ENCODE measurements at places on chromosomes 11 and 22.

- no peak for DNase-seq
These were observed 19.1 kb downstream of the MUC6 start for GRCh38 chr11:1017269-1018005.

DNA sequence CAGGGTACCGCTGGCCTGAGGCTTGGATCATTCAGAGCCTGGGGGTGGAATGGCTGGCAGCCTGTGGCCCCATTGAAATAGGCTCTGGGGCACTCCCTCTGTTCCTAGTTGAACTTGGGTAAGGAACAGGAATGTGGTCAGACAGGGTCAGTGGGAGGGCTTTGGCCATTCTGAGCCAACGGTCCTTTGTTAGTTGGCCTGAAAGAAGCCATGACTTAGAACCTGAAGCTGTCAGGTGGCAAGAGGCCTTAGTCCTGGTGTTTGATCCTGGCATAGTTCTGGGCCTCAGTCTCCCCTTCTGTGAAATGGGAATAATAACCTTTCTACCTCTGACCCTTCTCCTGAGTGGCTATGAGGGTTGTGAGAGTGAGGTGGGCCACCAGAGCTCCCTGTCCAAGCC is 8.3 kb downstream of the PGAP2 start:
- DNase-seq: no peak

- DNase-seq: no peak
These were observed 12.5 kb upstream of the CREB3L1 start for GRCh38 chr11:46264976-46265375.

DNA sequence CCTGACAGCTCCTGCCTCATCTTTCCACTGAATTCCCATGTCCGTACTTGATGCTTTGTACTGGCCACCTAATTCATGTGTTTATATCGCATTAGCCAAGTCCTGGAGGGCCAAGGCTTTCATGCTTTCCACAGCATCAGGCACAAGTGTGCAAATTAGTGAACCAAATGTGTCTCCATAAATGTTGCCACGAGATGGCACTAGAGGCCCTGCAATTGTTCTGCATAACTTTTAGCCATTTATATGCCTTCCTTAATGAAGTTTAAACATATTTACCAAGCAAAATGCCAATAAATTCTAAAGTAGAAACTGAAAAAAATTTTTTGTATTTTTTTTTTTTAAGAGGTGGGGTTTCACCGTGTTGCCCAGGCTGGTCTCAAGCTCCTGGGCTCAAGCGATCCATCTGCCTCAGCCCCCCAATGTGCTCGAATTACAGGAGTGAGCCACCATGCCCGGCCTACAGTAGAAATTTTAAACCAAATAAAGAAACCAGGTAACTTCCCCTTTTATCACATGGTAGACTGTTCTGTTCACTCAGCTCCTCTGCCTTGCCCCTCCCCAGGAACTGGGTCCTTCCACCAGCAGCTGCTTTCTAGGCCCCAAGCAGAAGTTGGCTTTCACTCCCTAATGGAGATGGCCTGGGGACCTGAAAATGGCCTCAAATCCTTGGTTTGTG is 20.8 kb upstream of the IL18BP start:
- no peak for DNase-seq

- no peak for DNase-seq
These were observed 146.2 kb upstream of the RASSF10 start for GRCh38 chr11:12862696-12863469.

DNA sequence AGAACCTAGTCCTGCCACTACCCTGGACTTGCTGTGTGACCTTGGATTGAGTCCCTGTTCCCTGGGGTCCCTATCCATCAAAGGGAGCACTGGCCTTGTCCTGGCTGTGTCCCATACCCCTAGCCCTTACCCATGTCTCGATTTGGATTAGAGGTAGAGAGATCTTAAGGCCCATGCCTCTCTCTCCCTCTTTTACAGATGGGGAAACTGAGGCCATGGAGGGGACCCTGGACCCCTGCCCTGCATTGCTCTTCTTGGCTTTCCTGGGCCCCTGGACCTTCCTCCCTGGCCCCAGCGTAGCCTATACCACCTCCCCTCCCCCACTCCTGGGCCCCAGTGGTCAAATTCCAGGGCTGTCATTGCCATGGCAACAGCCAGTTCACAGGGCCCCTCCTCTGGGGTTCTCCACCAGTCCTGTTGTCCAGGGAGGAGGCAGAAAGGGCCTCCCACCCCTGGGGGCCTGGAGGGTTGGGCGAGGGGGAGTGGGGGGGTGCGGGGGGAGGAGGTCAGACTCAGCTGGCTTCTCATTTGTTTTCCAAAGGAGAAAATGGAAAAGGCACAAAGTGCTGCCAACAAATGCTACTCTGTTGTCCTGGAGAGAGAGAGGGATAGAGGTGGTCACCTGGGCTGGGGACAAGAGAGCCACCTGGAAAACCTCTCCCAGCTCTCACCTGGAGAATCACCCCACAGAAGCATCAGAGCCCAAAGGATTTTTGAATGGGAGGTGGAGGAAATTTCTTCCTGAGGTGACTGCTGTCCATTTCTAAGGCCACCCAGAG is 23.3 kb downstream of the ARHGEF17 start:
- DNase-seq: no peak

DNA sequence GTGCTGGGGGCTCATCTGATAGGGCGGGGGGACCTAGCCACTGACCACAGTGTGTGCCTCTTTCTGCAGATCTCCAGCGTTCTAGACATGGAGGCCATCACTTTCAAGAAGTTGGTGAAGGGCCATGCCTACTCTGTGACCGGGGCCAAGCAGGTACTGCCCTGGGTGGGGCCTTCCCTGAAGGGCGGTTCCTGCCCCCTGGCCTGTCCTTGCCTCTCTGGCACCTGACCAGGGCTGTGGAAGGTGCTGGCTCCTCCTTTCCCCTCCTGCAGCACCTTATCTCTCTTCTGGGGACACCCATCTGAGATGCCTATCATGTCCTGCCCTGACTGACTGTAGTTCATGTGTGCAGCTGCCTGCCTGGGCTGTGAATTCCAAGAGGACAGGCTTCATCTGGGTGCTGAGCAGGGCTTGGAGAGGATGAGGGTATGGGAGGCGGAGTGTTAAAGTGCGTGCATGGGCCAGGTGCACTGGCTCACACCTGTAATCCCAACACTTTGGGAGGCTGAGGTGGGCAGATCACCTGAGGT is 5.5 kb downstream of the CAPN1 start:
- no peak for DNase-seq

DNA sequence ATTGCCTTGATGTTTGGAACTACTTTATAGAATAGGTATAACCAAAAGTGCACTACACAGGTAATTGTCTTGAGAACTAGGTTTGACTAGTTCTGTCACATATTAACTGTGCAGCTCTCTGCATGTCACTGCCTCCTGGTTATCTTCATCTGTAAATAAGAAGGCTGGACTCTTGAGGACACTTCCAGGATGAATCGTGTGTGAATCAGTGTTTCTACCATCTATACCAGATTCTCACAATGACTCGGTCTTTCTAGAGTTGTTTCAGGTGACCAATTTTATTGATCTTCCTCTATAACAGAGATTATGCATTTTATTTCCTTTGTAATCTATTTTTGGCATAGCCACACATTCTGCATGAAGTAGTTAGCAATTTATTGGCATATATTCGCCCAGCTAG is 1181.0 kb upstream of the TENM4 start:
- DNase-seq: no peak

GRCh38 chr11:6474806-6475500 is 1.2 kb upstream of the TRIM3 start:
- DNase-seq: no peak

DNA sequence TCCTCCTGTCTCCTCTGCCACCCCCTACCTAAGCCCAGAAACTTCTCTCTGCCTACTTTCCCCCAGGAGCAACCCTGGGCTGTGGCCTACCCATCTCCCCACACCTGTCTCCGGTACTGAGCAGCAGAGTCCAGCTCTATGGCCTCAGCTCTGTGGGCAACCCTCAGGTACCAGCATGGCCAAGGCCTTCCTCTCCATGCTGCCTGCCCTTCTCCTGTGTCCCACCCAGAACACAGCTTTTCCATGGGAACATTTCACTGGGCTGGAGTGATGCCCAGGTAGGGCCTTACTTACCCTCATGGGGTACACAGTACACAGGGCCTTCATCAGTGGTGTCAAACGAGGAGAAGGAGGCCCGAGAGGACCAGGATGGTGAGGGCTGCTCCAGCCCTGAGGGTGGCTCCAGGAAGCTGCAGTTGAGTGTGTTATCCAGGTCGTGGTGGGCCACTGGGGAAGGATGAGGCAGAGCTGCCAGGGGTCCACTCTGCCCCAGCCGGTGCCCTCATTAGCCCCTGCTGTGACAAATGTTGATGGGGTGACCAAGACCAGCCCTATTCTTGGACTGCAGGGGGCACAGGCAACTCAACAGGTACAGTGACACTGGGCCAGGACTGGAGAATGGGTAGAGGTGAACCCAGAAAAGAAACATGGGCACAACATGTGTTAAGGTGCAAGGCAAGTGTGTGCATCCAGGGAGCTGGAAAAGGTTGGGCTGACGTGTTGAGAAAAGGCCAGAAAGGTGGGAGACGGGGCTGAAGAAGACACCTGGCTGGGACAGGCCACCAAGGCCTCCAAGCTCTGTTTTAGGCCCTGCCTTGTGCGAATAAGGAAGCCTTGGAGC is 10.3 kb downstream of the SCARF2 start:
- no peak for DNase-seq

DNA sequence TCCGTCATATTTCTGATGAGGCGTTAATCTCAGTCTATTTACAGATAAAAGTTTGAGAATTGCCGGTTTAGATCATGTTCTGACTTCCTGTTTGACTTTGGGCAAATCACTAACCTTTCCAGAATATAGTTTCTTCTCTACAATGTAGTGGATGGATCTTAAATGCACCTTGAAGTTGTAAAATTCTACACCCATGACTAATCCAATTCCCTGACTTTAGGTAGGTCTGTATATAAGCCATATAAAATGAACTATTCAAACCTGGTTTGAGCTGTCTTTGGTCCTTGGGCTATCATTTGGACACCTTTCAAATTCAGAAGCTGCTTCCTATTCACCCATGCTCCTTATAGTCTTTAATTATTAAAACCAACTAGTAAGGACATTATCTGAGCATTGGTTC is 52.2 kb upstream of the BLID start:
- no peak for DNase-seq

GRCh38 chr22:49789289-49790141 is 38.2 kb downstream of the BRD1 start:
- DNase-seq: no peak

DNA sequence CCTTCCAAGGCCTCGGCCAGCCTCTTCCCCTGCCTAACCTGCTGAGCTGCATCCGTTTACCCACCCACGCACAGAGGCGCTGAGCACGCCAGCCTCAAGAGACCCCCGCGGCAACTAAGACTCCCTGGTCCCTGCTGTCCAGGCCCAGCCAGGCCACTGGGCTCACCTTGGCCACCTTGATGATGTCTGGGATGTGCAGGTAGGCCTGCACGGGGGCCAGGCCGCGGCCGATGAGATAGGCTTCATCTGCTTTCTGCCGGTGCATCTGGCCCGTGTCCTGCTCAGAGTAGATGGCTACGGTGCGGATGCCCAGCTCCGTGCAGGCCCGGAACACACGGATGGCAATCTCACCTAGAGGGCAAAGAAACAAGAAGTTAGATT is 14.6 kb downstream of the LRFN4 start:
- DNase-seq: no peak

DNA sequence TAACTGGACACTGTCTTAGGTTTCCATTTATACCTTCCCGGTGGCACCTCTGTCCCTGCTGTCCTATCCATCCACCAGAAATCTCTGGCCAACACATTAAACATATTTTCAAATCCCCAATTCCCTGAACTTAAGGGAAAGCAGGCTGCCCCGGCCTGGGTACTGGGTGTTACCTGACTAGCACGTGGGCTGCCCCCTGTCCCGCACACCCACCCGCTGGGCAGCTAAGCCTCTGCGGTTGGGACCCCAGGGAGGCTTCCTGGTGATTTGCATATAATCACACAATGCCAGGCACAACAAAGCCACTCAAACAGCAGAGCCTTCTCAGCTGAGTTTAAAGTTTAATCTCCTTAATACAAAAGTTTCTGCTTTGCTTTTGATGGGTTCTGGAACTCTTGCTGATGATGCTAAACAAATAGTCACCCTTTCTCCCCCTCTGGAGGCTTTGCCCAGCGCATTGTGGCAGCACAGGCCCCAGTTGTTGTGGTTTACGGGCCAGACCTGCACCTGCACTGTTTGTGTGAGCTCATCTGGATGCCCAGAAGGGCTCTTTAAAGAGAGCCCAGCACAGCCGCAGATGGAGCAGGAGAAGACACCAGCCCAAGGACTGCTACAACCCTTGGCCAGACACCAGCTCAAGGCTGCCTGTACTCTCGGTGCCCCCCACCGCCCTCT is 59.9 kb upstream of the POU2AF1 start:
- no peak for DNase-seq

DNA sequence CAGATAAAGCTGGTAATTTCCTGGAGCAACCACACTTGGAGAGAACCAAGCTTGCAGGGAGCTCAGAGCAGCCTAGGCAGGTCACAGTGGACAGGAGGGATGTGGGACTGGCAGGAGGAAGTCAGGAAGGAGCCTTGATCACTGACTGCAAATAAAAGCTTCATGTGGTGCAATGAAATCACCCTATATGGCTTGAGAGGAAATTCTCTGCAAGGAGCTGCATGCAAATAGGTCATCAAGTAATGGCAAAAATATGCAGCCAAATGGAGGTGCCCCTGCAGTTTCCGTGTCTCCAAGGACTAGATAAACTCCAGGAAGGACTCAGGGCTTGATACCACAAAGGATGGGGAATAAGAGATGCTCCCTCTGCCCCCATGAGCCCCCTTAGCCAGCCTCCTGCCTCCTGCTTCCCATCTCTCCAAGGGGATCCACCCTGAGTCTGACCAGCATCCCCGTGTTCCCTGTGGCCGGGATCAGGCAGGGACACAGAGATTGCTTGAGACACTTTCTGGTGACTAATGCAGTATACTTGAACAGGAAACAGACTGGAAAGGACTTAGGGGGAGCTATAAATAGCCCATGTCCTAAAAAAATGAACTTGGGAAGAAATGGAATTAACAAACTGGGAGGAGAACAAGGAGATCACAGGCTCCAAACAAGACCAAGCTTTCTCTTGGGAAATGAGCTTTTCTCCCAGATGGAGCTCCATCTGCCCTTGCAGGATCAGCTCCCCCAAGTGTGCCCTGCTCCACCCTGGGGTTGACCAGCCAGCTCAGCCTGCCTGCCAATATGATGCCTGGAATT is 23.9 kb upstream of the MICAL2 start:
- no peak for DNase-seq

- DNase-seq: no peak
These were observed 5.5 kb upstream of the NNMT start for GRCh38 chr11:114290503-114291235.

GRCh38 chr11:134682577-134682976 is 270.5 kb upstream of the B3GAT1 start:
- DNase-seq: no peak

GRCh38 chr11:7898666-7899283 is 32.3 kb downstream of the OR10A6 start:
- no peak for DNase-seq

DNA sequence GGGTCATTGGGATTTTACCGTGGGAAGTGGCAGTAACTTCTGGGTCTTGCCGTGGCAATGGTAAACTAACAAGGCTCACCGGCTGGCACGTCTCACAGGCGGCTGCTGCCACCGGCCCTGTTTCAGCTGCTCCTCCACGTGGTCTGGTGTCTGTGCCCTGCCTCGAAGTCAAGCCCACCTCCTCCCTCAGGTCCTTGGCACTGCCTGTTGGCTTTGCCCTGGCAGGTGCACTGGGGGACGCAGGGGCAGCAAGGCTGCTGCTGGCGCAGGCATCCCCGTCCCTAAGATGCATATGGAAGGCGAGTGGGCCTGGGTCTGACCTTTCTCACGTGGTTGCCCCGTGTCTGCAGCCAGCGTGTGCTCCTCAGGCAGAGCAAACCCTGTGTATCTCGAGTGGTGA is 783.6 kb downstream of the BRD1 start:
- no peak for DNase-seq

Data from NCI-H1930 (cell line).